Choroid plexus epithelial cell (primary cell): ENCODE measurements at places on chromosomes 5 and 9.
A peak's percentile ranks its signal among the peaks of the same experiment; 100 is the strongest.

- DNase-seq = peak; percentile 31
These were observed 343.6 kb downstream of the LRRC70 start for GRCh38 chr5:62922191-62922590.

DNA sequence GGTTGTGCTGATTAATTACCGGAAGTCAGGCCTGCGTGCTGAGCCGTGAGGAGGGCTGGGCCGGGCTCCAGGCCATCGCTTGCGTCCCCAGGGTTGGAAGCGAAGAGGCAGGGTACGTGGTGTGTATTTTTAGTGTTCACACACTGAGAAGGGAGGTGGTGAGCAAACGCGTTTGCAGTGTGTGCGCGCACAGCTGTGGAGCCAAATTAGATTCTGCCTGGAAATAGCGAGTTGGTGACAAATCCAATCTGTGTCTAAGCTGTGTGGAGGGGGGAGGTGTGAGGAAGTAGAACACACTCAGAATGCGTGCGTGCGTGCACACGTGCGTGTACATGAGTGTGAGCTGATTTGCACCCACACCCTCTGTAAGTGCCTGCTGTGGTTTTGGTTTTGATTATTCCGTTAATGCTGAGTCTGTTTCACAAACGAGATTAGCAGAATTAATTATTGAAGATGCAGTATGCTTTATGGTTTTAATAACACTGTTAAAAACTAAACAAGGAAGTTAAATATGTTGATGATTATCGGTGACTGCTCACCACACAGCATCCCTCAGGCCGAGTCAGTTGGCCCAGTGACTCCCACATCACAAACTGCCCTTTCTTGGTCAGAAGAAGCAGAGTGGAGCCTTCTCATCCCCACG, 111.8 kb upstream of the FCN2 start:
- no peak for DNase-seq

- no peak for DNase-seq
These were observed 190.4 kb downstream of the TARS1 start for GRCh38 chr5:33631139-33631538.

GRCh38 chr5:26889815-26890214, 148.6 kb downstream of the CDH9 start:
- DNase-seq = no peak

DNA sequence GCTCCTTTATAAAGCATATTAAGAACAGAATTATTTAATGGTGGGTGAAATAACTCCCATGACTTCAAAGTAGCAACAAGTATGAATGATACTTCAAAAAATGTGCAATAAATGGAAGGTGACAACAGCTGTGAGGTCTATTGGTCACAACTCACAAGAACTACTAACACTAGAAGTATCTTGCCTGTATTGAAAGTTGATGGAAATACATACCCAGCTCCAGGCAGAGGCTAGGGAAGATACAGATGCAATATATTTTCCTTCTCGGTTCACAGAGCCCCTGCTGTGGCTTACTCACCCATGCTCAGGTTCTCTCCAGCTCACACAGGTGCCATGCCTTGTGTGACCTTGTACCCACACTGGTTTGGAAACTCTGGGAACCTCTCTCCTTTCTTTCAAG, 133.8 kb downstream of the LIFR start:
- peak; percentile 50 for DNase-seq

- DNase-seq = peak; percentile 74
These were observed 63.4 kb downstream of the AUH start for GRCh38 chr9:91298311-91298710.

GRCh38 chr5:33725806-33726205, 166.0 kb downstream of the ADAMTS12 start:
- DNase-seq = no peak

DNA sequence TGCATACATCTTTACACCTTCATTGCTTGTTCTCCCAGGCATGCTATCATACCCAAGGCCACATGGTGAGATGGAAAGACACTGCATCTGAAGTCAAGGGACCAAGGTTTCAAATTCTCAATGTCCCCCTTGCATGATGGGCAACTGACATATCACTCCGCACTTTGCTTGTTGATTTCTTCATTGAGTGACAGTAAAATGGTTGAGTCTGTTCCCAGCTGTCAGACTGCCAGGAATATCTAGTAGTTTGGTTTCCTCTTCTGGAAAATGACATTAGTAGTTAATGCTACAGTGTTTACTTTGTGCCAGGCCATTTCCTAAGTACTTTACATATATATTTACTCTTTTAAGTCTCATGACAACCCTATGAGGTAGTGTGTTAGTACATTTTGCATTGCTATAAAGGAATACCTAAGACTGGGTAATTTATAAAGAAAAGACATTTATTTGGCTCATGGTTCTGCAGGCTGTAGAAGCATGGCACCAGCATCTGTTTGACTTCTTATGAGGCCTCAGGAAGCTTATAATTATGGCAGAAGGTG, 114.4 kb downstream of the PCSK1 start:
- no peak for DNase-seq

GRCh38 chr5:177431317-177432142, 5.1 kb downstream of the GRK6 start:
- no peak for DNase-seq

- DNase-seq = peak; percentile 69
These were observed 39.6 kb downstream of the COL5A1 start for GRCh38 chr9:134681061-134681661.

GRCh38 chr9:124352616-124353015, 62.6 kb downstream of the PSMB7 start:
- DNase-seq = no peak

- no peak for DNase-seq
These were observed 113.8 kb downstream of the TMEM161B start for GRCh38 chr5:88154891-88155290.

GRCh38 chr9:35280399-35280798, 118.6 kb downstream of the UNC13B start:
- DNase-seq = no peak

- DNase-seq = no peak
These were observed 224.2 kb downstream of the NDUFS4 start for GRCh38 chr5:53784596-53784995.

- no peak for DNase-seq
These were observed 27.4 kb downstream of the PHAX start for GRCh38 chr5:126628102-126628501.
